ENCODE measurements at places on chromosomes 11 and 22.

- no peak for DNase-seq
These were observed 420.6 kb downstream of the RAB38 start for GRCh38 chr11:87754685-87755084.

DNA sequence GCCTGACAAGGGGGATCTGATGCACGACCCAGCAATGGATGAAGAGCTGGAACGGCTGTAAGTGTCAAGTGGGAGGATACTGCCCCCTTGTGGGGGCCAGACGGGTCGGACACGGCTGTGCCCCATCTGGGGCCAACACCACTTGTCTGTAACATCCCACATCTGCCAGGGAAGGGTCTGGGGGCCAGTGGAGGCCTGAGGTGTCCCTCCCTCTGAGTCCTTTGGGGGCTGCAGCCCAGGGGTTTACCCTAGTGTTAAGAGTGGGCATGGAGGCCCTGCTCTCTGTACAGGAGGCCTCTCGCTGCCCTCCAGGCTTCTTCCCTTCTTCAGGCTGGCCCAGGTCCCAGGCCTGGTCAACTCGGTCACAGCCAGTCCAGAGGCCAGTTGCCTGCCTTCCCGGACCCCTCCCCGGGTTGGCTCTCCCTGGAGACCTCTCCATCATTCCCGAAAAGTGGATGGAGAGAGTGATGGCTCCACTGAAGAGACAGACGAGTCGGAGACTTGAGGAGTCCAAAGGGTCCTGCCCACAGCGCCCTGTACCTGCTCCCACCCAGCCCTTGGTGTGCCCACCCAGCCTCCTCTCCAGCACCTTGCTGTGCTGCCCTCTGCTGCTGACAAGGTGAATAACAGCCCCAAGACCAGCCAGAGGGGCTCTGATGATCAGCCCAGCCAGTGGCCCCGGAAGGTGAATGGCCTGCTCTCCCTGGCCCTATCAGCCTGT is 15.4 kb downstream of the ARFGAP2 start:
- DNase-seq = peak; percentile 70

- peak; percentile 46 for DNase-seq
These were observed 117.9 kb downstream of the ATG16L2 start for GRCh38 chr11:72932132-72932570.

- no peak for DNase-seq
These were observed 496.6 kb downstream of the TBC1D22A start for GRCh38 chr22:47259049-47259448.

GRCh38 chr11:4979036-4979435 is 15.6 kb upstream of the OR51L1 start:
- DNase-seq = no peak

GRCh38 chr22:17110791-17111550 is 10.2 kb downstream of the TMEM121B start:
- no peak for DNase-seq

DNA sequence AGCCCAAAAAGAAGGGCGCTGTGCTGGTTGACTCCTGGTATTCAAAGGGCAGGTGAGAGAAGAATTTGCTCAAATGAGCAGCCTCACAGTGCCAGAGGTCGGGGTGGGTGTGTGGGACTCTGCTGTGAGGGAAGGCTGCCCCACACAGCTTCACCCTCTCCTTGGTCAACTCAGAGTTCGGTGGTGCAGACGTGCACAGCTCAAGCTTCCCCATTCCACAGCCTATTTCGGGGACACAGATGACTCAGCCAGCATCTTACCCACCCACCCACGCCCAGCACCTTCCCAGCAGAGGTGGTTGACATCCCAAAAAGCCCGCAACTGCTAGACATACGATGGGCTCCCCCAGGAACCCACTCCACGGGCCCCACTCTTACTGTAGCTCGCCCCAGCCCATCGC is 46.5 kb upstream of the CCND1 start:
- no peak for DNase-seq

GRCh38 chr22:27791159-27791858 is 10.2 kb downstream of the MN1 start:
- DNase-seq = no peak

GRCh38 chr22:49373801-49374226 is 453.9 kb downstream of the BRD1 start:
- no peak for DNase-seq

DNA sequence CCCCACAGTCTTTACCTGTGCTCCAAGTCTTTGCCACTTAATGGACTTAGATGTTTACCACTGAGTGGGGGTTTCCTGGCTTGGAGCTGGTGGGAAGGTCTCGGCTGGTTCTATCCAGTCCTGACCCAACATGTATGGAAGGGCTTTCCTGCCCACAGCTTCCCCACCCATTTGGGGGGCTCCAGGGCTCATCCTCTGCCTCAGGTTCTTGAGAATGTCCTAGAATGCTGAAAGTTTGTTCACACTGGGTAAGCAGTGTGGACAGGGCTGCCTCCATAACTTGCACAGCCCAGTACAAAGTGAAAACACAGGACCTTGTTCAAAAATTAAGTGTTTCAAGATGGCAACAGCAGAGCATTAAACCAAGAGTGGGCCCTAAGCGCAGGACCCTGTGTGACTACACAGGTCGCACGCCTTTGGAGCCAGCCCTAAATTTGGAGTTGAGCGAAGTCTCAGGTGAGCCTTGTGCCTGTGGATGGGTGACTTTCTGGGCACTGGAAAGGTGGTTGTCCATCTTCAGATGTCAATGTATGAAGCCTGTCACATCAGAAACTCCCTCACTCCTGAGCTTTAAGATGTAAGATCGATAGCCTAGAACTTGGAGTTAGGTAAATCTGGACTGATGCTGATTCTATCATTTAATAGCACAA is 72.7 kb upstream of the NARS2 start:
- no peak for DNase-seq

GRCh38 chr11:33574331-33574730 is 126.3 kb downstream of the C11orf91 start:
- no peak for DNase-seq

GRCh38 chr11:8805296-8805695 is 105.7 kb upstream of the AKIP1 start:
- DNase-seq = no peak

GRCh38 chr11:13818325-13818724 is 144.2 kb upstream of the SPON1 start:
- DNase-seq = no peak

DNA sequence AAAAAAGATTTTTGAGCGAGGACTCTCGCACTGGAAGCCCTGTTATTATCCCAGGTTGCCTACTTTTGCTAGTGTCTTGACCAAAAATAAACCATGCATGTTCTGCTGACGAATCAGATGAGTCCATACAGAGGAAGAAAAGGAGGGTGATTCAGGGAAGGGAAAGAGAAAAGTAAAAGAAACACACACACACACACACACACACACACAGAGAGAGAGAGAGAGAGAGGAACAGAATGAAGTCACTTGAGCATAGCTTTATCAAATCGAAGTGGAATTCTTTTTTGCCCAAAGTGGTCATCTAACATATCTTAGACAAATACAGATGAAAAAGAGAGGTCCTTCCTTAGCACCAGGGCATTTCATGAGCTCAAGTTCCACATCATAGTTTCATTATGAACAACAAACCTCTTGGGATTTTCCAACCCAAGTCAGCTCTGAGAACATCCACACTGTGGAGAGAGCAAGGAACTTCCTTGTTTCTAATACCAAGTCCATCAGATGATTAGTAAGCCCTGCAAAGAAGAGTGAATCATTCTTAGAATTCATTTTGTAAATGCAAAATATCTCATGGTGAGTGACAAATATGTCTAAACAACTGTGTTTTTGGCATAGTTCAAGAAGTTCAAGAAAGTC is 7.7 kb upstream of the MMP12 start:
- DNase-seq = peak; percentile 60

- peak; percentile 65 for DNase-seq
These were observed 18.8 kb downstream of the DDX25 start for GRCh38 chr11:125923012-125923579.

DNA sequence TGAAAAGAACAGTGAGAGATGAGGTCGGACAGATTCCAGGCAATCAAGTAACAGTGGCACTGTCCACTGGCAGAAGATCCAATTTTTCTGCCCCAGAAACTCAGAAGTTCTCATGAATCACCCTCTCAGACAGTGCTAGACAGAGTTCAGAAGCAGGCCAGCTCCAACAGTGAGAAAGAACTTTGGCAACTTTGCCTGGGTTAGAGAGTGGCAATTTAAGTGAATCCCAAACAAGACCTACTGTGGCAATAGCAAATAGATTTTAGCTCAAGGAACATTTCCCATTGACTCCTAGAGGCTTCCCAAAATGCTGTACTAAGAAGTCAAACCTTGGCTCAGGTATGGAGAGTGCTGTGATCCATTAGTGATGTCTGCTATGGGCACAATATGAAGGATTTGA is 12.3 kb downstream of the CD44 start:
- DNase-seq = peak; percentile 40

DNA sequence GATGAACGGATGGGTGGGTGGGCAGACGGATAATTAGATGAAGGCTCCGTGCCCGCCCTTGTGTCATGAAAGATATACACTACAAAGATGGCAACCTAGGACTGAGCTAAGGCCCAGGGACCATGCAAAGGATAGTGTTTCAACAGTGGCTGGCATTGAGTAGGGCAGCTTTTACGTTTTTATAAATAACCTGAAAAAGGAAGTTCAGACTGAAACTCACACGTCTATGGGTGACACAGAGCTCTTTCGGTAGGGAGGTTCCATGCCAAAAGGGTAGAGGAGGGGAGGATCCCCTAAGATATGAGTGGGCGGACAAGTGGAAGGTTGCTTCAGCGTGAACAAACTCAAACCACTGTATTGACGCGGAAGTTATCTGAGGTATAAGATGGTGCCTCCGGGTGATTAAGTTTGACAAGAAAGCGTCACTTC is 90.5 kb downstream of the UBASH3B start:
- no peak for DNase-seq

DNA sequence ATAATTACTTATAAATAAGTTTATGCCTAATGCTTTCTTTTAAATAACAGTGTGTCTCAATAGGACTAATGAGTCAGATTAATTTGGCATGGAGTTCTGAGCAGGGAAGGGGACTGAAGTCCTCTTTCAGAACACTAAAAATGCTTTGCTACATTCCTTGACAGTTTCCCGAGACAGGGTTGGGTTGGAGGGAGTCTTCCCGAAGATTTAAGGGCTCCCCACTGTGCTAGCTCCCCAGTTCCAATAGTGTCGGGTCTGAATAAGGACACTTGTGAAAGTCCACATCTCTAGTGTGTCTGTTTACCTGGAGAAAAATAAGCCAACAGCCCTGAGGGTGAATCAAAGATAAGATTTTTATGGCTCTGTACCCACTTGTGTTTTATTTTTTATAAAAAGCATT is 41.8 kb upstream of the HSD17B12 start:
- no peak for DNase-seq
